ENCODE measurements at places on chromosomes 12 and 14.

DNA sequence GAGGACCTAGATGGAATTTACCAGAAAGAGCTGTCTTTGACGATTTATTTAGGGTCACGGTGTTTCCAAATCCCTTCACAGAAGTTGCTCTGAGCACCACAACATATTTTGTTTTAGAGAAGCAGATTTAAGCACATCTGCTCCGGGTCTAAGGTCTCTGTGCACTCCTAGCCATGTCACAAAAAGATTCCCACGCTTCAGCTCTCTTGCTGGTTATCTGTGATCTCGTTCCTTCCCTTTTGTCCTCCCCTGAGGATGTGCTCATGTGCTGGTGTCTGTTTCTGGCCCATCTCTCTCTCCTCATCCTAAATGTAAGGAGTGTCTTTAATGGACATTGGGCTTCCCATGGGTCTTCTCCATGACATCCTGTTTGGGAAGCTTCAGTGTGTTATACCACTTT is 53.7 kb upstream of the GNPNAT1 start:
- no peak for DNase-seq

- no peak for DNase-seq
Observed at GRCh38 chr14:24483604-24484252, 24.3 kb downstream of the CMA1 start.

GRCh38 chr12:55694188-55694515 is 13.6 kb downstream of the ITGA7 start:
- no peak for DNase-seq

GRCh38 chr12:46100551-46101484 is 110.4 kb upstream of the SCAF11 start:
- DNase-seq: no peak
